GM23338 (cell line): ENCODE measurements at places on chromosomes 1 and 21. TPM values are rescaled to one million over a fixed set of nuclear protein-coding genes. Genes with fewer than 3 reads are reported as not detected.

- no peak for DNase-seq
- no peak overlapping the region for H3K4me3 ChIP-seq
- no peaks in the 10 kb centered on the region for H3K27me3 ChIP-seq
- H3K27ac ChIP-seq, result no peak overlapping the region
- H3K36me3 ChIP-seq, result no peaks in the 10 kb centered on the region
- peaks cover 42% of the 10 kb centered on the region for H3K4me1 ChIP-seq
These were observed 13.1 kb upstream of the DMRTB1 start for GRCh38 chr1:53446051-53446450.

DNA sequence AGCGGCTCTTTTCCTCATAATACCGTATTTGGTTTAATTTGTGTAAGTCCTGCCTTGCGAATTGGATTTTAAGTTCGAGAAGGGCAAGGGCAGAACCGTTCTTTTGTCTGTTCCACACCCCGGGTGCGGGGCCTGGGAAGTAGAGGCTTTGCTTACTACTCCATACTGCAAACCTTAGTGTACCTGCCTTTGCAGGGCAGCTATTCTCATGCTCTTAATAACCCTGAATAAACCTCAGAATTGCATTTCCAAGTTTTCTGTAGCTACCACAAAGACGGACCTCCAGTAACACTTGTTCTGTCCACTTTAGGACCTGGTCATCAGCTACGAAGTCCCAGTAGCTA, 657 bp upstream of the HNRNPU start:
- peaks cover 13% of the 10 kb centered on the region; the same call in 1 of the 2 replicates for H3K4me1 ChIP-seq
- H3K4me3 ChIP-seq, result peak overlapping the region; percentile 92
- peak; percentile 56 for DNase-seq

DNA sequence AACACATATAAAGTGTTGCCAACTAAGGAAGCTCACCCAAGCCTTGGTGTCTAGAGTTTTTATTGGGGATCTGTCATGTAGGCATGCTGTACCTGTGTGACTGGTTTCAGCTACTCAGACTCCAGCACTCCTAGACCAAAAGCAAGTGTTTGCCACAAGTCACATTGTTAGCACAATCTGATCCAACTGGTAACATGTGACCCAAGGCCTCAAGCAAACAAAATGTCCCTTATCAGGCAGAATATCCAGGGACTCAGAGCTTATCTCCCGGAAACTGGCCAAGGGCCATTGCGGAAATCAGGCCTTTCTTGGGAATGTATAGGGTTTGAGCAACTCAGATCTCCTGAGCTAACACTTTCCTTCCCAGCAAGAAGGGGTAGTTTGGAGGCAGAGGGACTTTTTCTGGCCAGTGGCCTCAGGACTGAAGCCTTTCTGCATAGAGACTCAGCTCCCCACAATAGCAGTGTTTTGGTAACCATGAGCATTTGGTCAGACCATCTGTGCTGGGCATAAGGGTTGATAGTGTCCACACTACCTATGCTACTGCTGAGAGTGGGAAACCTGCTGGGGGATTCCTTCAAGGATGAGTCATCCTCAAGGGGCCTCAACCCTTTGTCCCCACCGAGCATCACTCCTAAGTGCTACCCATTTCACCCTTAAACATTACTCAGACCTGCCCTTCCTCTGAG, 29.6 kb downstream of the NHLH2 start:
- H3K4me3 ChIP-seq, result no peak overlapping the region
- no peak overlapping the region for H3K27ac ChIP-seq
- no peak for DNase-seq
- H3K4me1 ChIP-seq, result no peaks in the 10 kb centered on the region
- H3K27me3 ChIP-seq, result no peaks in the 10 kb centered on the region

DNA sequence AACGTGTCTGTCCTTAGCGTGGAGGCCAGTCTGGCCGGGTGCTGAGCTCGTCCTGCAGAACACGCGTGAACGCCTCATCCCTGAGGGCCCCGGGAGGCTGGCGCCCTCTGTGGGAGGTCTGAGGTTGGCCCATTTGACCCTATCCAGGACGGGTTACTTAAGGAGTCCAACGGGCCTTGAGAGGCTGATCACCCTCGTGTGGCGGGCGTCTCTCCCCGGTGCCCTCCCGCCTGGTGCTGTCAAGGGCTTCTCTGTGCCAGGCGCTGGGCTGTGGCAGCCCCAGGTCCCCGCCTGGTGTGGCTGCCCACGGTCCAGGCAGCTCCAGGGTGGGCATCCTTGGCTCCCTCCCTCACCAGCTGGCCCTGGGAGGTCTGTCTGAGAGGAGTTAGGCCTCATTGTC, 9.7 kb downstream of the SKI start:
- no peak overlapping the region for H3K4me3 ChIP-seq
- H3K4me1 ChIP-seq, result peaks cover 15% of the 10 kb centered on the region; the same call in 1 of the 2 replicates
- H3K27ac ChIP-seq, result 0 out of 2 replicates have a peak overlapping the region, but pooled peaks have one; percentile 26
- peak; percentile 65 for DNase-seq
- no peaks in the 10 kb centered on the region; the same call in 1 of the 2 replicates for H3K36me3 ChIP-seq

GRCh38 chr1:85328713-85329397, 52.4 kb upstream of the BCL10 start:
- no peaks in the 10 kb centered on the region for H3K27me3 ChIP-seq
- DNase-seq, result peak; percentile 71
- H3K27ac ChIP-seq, result 0 out of 2 replicates have a peak overlapping the region, but pooled peaks have one; percentile 13
- peaks cover 41% of the 10 kb centered on the region for H3K4me1 ChIP-seq

FAM76A gene
- 12.5 and 22.6 TPM in 2 replicates for total RNA-seq

FNBP1L gene
- 114 and 132 TPM in 2 replicates for total RNA-seq
